ENCODE measurements at places on chromosomes 7 and 10.

GRCh38 chr7:37287131-37287855 is 161.4 kb downstream of the ELMO1 start:
- DNase-seq, result no peak

GRCh38 chr10:31464552-31464951 is 145.5 kb downstream of the ZEB1 start:
- DNase-seq, result no peak

GRCh38 chr7:93559639-93560491 is 14.7 kb downstream of the CALCR start:
- DNase-seq, result no peak

DNA sequence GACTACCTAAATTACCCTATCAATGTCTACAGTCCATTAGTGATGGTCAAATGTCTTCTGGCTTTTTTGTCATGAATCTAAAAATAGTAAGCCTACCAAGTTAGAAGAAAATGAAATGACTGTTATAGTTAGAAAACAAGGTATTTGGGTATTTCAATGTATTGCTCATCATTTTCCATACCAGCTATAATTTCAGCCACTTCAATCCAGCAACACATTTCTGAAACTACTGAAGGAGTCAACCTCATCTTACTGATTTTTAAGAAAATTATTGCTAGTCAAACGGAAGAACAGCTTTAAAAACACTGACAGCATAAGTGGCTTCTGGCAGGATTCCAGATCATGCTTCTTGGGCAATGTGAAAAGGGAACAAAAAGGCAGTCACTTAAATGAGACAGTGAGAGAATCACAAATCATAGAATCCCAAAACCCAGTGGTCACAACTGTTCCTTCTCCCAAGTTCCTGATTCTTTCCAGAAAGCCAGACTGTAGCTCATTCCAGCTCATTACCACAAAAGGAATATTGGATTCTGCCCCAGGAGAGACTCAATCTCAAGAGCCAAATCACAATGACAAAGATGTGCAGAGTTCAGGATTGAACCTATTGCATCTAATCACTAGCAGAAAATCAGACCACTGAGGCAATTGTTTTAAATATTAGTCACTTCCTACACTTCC is 61.2 kb upstream of the LRRN3 start:
- no peak for DNase-seq

DNA sequence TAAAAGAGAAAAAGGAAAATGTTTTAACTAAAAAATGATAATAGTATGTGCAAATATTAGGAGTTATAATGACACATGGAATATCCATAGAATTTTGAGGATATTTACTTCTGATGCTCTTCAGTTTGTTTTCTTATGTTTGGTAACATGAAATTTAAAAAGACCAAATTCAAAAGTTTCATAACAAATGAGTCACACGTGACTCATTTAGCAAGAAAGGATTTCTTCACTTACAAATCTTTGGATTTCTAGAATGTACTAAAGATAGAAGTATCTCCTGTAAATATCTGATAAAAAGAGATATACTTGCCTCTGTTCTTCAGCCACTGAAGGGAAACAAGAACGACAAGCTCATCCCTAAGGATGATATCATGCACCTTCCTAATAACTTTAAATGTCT is 774.5 kb upstream of the LRRTM3 start:
- DNase-seq, result no peak

DNA sequence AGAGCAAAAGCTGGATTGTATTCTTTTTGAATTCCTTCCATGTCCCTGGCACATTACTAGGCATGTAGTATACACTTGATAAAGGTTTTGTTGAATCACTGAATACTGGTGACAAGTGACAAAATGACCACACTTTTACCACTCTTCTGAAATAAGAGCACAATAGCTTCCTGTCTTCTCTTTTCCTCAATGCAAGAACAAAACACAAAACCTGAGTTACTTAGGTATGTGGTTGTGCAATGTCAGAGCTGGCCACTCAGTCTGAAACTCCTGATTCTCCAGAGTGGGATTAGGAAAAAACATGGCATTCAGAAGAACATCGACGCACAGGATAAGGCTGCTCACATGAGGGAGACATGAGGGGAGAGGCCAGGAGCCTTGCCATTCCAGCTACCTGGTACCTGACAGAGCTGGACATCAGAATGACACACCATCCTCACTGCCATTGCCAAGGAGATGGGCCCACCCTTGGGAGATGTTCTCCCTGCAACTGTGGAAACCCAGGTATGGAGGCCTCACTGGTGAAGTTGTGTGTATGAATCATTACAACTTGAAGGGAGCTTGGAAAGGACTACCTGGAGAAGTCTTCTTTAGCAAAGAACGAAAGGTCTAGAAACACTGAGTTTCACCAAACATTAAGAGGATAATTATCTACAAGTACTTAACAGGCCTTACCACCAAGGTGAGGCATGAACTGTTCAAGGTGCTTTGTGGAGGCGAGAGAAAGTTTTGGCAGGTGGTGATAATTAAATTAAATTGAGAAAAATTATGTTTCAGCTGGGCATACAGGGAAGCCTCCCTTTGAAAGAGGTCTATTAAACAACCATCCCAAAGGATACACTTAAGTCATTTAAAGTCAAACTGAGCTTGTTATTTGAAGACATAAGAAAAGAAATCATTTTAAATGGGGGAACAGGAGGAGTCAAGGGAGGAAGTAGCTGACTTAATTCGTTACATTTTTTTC is 246.5 kb upstream of the AOAH start:
- DNase-seq, result no peak

DNA sequence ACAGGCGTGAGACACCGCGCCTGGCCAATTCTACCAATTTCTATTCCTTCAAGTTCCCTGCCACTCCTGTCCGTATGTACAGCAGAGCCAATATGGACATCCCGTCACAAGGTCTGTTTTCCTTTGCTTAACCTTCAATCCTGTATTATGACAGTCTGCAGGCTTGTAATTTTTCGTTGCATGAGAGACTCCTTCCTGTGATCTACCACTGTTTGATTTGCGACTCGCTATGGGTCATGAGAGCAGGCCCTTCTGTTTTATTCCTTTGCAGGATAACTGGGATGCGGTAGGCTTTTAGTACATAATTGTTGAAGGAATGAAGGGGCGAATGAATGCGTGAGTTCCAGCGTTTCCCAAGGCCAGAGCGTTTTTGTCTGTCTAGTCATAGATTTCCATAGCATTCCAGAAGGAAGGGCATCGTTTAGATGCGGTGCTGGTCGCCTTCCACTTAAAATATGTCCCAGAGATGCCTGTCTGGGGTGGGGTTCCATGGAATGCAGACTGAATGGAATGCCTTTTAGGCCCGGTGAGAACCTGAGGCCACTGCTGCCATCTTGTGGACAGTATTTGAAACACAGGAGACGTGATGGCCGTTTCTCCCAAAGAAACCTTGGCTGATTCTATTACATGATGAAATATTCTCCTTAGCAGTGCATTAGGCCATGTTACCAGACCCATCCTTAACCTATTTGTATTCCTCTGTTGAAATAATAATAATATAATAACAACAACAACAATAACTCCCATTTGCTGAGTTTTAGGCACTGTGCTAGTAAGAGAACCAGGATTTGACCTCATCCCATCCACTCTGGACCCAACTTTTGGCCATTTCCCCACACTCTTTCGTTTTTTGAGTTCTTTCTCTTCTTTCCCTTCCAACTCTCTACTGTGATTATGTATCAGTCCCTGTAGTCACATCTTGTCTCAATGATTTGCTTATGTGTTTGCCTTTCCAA is 193.2 kb downstream of the MYOF start:
- no peak for DNase-seq

- no peak for DNase-seq
These were observed 275.7 kb upstream of the LRGUK start for GRCh38 chr7:133851411-133851810.

DNA sequence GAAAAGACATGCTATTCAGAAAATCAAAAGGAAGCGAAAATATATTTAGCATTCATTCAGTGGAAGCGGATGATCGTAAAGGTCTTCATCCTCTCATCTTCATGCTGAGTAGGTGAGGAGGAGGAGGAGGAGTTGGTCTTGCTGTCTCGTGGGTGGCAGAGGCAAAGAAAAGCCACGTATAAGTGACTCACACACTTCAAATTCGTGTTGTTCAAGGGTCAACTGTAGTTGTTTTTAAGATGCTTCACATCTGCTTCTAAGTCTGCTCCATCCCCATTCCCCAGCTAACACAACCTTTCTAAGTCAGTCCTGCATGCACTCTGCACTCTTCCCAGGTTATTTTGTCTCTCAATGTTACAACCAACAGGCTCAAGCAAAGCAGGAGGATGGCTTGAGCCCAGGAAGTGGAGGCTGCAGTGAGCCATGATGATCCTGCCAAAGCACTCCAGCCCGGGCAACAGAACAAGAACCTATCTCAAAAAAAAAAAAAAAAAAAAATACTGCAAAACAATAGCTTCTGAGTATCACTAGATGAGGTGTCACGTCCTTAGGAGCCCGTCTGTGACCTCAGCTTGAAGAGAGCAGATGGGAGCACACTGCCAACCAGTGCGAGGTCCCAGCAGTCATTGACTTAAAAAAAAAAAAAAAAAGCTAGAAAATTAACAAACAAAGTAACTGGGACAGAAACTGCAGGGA is 70.5 kb downstream of the SFMBT2 start:
- no peak for DNase-seq

GRCh38 chr10:89887830-89888229 is 186.4 kb downstream of the KIF20B start:
- no peak for DNase-seq

DNA sequence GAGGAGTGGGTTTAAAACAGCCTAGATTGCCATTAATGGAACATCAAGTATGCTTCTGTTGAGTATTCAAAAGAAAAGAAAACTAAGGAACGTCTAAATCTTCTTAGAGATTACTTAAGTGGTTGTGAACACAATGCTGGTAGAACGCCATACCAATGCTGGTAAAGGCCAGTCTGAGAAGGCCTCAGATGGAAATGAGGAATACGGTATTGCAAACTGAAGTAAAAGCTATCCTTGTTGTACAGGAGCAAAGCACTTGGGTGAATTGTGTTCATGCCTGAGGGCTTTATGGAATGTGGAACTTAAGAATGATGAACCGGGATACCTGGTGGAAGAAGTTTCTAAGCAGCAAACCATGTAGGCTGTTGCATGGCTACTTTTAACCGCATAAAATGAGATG is 208.0 kb downstream of the KCND2 start:
- no peak for DNase-seq

DNA sequence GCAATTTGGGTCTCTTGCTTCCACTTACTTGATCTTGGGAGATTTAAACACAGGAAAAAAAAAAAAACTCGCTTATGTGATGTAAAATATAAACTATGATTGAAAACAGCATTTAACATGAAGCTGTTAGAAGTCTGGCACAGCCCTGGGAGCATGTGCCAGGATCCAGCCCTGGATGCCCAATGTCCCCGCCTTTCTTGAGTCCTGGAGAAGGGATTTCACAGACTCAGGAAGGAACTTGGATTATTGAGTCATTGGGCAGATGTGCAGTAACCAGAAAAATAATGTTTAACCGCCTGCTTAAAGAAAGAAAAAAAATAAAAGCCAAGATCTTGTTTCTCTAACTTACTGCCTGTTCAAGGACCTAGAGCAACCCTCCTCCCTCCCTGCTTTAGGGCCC is 3.7 kb upstream of the JCAD start:
- no peak for DNase-seq

- no peak for DNase-seq
These were observed 1.6 kb downstream of the CDK14 start for GRCh38 chr7:90597563-90598253.

DNA sequence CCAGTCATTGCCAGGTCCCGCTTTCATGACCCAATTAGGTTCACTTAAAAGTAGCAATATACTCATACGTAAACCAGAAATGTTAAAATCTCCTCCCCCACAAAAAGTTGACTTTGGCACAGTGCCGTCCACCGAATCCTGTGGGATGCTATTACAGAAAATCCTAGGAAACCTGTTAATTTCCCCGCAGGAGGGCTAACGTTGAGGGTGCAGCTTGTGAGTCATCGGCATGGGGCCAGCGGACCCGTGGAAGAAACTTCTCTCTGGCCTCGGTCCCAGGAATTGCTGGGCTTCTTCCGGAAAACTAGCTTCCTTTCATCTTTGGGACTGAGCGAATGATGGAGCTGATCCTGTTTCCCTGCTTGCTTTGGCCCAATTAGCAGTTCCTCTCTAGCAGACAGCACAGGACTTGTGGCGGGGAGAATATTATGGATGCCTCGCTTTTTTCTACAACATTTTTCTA is 13.5 kb downstream of the CRYGN start:
- DNase-seq, result no peak

Data from stimulated activated CD8-positive, alpha-beta memory T cell treated with anti-CD3 and anti-CD28 coated beads, Interleukin-4, amount 100 ng/mL, for 4 hours (primary cell).